ENCODE measurements at places on chromosomes 4 and X.
A peak's percentile ranks its signal among the peaks of the same experiment; 100 is the strongest.

DNA sequence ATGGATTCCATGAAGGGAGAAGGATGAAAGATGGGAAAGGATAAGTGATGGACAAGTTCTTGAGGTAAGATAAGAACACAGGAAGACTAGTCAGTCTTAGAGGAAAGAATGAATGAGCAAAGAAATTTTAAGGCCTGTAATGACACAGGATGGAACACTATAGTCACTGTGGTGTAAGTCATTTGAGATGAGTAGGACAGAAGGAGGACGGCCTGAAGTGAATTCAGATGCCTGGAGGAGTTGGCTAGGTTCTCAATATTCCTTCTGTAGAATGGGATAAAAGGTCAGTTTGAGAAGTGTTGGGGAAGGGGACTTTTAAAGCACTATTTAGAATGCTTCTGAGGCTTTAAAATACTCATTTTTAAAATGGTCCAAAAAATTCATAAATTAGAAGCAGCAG is 3.9 kb downstream of the MSMO1 start:
- DNase-seq: no peak

GRCh38 chrX:107025545-107025944 is 25.5 kb upstream of the MORC4 start:
- peak; percentile 1 for DNase-seq

DNA sequence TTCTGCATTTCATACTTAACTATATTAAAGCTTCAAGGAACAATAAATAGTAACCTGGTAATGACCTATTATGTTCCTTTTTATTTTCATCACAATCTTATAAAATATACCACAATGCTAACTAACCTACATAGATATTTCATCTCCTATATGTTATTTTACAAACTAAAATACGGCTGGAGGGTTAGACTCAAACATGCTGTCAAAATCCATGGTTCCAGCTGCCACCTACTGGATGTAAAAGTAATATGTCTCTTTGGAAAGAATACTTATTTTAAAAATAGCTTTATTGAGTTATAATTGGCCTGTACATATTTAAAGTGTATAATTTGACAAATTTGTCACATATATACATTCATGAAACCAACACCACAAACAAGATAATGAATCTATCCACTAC is 15.0 kb downstream of the RGN start:
- DNase-seq: no peak

- DNase-seq: no peak
Measured at GRCh38 chr4:1686440-1687036, 2.4 kb upstream of the FAM53A start.

- peak; percentile 52 for DNase-seq
Measured at GRCh38 chr4:88818631-88819470, 121.2 kb upstream of the NAP1L5 start.

GRCh38 chr4:150140774-150141400 is 62.6 kb downstream of the DCLK2 start:
- no peak for DNase-seq

Measured in CD4-positive, alpha-beta T cell treated with Interleukin-15 for 4 hours (primary cell).